NAMALWA (cell line): ENCODE measurements at places on chromosomes 7 and 10.

DNA sequence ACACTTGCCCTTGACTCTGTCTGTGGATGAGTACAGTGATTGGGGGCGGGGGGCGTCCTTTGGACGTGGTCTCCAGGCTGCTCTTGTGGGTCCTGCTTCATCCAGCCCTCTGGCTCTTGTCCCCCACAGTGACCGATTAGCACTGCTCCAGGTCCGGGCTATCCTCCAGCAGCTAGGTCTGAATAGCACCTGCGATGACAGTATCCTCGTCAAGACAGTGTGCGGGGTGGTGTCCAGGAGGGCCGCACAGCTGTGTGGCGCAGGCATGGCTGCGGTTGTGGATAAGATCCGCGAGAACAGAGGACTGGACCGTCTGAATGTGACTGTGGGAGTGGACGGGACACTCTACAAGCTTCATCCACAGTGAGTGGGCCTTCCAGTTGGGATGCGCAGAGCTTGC, 18.3 kb downstream of the TACR2 start:
- DNase-seq = no peak

- DNase-seq = no peak
Observed at GRCh38 chr7:127876393-127876792, 154.8 kb downstream of the LRRC4 start.

DNA sequence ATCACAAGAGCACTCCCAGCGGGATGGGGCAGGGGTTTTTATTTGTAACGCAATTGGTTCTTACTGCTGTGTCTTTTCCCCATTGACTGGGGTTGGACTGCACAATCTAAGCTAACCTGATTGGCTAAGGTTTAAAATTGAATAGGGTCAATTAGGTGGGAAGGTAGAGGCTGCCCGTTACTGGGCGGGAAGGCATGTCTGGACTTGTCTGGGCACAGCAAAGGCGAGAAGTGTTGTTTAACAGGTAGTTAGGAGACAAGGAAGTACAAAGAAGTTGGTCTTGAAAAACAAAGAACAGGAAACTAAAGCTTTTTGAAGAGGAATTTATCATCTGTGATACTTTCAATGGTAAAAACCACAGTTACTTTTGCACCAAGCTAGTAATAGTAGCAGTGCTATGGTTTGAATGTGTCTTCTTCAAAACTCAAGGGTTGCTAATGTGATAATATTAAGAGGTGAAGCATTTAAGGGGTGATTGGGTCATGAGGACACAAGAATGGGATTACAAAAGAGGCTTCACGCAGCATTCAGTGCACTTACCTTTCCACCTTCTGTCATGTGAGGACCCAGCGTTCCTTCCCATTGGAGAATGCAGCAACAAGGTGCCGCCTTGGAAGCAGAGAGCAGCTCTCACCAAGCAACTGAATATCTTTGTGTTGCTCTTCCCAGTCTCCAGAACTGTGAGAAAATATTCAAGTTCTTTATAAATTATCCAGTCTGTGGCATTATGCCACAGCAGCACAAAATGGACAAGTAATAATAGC, 875.5 kb upstream of the SORCS1 start:
- DNase-seq = no peak

DNA sequence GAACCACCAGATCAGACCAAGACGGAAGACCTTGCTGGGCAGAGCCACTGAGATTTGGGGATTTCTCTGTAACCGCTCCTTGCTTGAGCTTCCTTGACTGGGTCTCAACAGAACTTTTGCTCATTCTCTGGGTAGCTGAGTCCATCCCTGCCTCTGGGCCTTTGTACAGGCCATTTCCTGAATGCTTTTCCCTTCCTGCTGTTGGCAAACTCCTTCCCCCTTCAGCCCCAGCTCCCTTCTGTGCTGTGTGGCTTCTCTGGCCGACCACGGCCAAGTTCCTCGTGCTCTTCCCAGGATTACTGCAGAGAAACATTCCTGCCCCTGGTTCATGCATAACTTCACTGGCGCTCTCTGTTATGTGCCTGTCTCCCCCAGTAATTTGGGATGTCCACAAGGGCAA, 150.5 kb upstream of the GPR26 start:
- DNase-seq = no peak

DNA sequence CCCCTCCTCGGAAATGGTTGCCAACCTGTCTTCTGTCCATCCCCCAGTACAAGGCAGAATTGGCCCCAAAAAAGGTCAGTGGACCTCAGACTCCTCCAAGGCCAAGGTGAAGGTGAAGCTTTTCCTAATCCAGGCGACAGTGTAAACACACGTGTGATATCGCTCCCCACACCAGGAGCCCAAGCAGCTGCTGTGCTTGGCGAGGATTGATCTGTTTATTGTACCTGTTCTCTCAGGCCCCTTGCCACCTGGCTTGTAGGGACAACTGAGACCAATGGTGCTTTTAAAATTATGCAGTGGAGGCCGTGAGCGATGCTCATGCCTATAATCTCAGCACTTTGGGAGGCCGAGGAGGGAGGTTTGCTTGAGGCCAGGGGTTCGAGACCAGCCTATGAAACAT, 66.1 kb upstream of the GTF2IRD1 start:
- no peak for DNase-seq

GRCh38 chr10:121662945-121663917, 65.0 kb upstream of the FGFR2 start:
- peak; percentile 16 for DNase-seq

GRCh38 chr7:2247141-2247995, 5.3 kb downstream of the NUDT1 start:
- peak; percentile 69 for DNase-seq

GRCh38 chr7:585229-585711, 65.6 kb upstream of the PDGFA start:
- no peak for DNase-seq

- DNase-seq = no peak
Observed at GRCh38 chr7:105594034-105594433, 12.7 kb upstream of the EFCAB10 start.
